ENCODE measurements at places on chromosomes 3 and 15.
A peak's percentile ranks its signal among the peaks of the same experiment; 100 is the strongest.

DNA sequence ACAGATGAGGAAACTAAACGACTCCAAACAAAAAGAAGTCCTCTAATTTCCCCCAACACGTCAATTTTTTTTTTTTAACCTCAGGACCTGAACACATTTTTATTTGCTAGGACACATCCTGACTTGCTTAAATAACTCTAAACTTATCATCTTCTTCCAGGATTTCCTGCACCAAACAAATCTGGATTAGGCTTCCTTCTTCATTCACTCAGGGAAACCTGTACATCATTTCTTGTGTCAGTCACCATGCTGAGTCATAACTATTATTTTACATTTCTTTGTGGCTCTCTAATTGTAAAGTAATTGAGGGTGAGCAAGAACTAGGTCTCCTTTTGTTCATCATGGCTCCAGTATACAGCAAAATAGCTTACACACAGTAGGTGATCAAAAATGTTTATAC lies 433.4 kb upstream of the GBE1 start:
- no peak for DNase-seq

- DNase-seq = no peak
Measured at GRCh38 chr15:71494563-71495397, 315.6 kb upstream of the NR2E3 start.

DNA sequence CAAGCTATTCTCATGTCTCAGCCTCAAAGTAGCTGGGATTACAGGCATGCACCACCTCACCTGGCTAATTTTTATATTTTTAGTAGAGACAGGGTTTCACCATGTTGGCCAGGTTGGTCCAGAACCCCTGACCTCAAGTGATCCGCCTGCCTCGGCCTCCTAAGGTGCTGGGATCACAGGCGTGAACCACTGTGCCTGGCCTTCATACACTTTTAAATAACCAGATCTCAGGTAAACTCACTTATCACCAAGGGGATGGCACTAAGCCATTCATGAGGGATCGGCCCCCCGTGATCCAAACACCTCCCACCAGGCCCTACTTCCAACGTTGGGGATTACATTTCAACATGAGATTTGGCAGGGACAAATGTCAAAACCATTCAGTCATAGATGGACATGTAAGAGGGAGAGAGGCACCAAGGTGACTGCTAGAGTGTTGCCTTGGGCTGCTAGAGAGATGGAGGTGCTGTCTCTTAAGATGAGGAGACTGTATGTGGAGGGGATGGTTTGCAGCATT lies 13.3 kb upstream of the DOCK3 start:
- no peak for DNase-seq

- DNase-seq = no peak
Measured at GRCh38 chr3:42820746-42821051, 11.5 kb downstream of the ACKR2 start.

DNA sequence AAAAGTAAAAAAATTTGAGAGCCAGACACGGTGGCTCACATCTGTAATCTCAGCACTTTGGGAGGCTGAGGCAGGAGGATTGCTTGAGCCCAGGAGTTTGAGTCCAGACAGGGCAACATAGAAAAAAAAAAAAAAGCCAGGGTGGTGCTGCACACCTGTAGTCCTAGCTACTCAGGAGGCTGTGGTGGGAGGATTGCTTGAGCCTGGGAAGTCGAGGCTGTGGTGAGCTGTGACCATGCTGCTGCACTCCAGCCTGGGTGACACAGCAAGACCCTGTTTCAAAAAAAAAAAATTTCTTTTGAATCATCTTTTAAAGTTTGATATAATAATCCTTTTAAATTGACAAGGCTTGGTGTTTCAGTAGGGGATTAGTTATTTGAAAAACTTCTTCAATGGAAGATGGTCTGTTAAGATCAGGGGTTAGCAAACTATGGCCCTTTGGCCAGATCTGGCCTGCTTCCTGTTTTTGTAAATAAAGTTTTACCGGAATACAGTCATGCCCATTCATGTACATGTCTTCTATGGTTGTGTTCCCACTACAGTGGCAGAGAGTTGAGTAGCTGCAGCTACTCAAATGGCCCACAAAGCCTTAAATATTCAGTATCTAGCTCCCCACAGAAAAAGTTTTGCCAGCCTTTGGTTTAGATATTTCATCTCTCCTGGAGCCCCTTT lies 28.9 kb downstream of the CDAN1 start:
- no peak for DNase-seq

- no peak for DNase-seq
Measured at GRCh38 chr15:84987949-84988624, 6.4 kb downstream of the PDE8A start.

- no peak for DNase-seq
Measured at GRCh38 chr3:43243590-43244587, 42.5 kb upstream of the SNRK start.

DNA sequence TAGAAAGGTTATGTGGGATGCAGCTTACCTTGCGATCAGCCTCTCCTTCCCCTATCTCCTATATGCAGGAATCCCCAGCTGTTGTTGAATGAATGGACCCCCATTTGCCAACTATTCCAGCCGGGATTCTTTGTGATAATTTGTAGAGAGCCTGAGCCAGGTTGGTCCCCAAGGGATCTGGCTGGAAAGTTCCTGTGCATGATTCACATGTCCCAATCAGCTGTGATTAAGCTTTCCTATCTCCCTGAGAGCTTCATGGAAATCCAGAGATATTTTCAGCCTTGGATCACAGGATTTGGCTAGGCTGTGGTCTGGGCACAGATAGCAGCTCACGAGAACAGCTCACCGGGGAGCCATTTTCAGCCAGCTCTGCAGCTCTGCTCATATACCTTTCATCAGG lies 76.7 kb downstream of the ARNT2 start:
- no peak for DNase-seq

DNA sequence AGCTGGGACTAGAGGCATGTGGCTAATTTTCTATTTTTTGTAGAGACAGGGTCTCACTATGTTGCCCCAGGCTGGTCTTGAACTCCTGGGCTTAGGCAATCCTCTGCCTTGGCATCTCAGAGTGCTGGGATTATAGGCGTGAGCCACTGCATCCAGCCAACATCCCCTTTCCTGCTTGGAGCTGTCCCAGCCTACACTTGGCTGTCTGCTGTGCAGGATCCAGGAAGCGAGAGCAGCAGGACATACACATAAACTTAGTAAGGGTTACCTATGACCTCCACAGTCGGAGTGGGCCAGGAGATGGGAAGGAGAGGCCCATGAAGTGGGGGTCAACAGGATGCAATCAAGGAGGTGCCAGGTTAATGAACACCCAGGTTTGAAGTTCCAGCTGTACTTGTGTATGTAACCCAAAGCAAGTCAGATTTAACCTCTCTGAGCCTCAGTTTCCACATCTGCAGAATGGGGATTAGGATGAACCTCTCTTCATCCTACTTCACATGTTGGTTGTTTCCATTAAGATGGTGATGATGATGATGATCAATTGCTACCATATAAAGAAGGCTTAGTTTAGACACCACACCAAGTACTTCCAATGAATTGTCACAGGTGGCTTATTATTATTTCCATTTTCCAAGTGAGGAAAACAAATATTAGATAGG lies 69.5 kb upstream of the OXTR start:
- DNase-seq = no peak

- DNase-seq = no peak
Measured at GRCh38 chr15:92294759-92295158, 98.9 kb upstream of the ST8SIA2 start.

GRCh38 chr3:58617338-58617761 lies 40.2 kb upstream of the FAM107A start:
- no peak for DNase-seq

DNA sequence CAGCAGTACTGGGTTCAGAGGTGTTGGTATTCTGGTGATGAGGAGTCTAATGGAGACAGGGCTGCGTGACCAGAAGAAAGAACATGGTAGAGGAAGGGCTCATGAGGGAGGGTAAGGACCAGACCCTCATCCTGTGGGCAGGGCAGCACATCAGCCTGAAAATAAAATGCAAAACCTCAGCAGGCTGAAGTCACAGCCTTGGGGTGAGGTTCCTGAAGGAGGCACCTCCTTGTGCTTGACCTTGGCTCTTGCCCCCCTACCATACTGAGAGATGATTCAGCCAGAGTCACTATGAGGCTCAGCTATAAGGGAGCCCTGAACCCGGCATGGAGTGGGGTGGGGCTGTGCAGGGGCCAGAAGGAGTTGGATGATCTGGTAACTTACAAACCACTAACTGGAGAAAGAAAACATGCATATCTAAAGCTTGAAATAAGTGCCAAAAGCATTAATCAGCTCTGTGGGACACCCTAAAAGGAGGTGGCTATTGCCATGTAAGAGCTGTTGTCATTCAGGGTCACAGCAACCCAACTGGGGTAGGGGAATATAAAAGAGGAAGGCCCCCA lies 60.2 kb downstream of the CORO2B start:
- no peak for DNase-seq

DNA sequence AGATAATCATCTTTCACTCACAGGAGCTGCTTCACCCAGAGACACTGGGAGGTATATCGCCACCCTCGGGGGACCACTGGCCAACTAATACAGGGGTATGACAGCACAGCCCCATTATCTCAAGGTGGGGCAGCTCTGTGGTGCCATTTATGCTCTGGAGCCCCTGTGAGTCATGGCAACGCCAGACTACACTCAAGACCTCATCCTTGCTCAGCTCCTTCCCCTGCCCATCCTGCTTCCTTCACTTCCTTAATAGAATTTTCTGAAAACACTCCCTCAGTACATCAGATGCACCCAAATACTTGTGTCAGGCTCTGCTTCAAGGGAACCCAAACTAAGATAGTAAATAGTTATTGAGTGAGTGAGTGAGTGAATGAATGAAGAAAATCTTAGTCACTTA lies 45.7 kb downstream of the TRIM42 start:
- no peak for DNase-seq

GRCh38 chr3:99838755-99839154 lies 21.1 kb downstream of the CMSS1 start:
- no peak for DNase-seq

GRCh38 chr15:99616129-99616528 lies 50.3 kb downstream of the MEF2A start:
- no peak for DNase-seq

- DNase-seq = no peak
Measured at GRCh38 chr3:193743702-193744047, 150.7 kb downstream of the OPA1 start.

GRCh38 chr3:93906245-93906644 lies 67.5 kb downstream of the PROS1 start:
- DNase-seq = no peak

GRCh38 chr3:194080913-194081800 lies 54.8 kb upstream of the HES1 start:
- no peak for DNase-seq

GRCh38 chr15:82003916-82004315 lies 41.9 kb downstream of the MEX3B start:
- DNase-seq = no peak

GRCh38 chr3:13141991-13142412 lies 68.8 kb upstream of the IQSEC1 start:
- peak; percentile 28 for DNase-seq

GRCh38 chr3:103218793-103219192 lies 784.0 kb downstream of the ZPLD1 start:
- DNase-seq = no peak

DNA sequence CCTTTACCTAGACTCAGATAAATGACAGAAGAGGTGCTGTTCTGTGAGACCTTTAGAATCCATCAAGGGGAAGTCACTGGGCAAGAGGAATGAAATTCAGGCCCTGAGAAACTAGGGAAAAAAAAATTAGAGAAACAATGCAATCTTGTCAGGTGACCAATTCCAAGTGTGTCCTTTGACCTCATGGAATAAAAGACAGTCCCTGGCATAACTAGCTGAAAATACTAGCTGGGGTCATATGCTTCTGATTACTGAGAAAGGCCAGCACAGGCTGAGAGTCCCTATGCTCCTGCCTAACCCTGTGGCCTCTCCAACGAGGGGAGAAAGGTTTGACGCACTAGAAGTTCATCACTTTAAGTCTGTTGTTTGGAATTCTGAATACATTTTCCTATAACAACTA lies 167.3 kb downstream of the XXYLT1 start:
- no peak for DNase-seq

GRCh38 chr15:67117370-67117769 lies 52.0 kb downstream of the SMAD3 start:
- DNase-seq = no peak

DNA sequence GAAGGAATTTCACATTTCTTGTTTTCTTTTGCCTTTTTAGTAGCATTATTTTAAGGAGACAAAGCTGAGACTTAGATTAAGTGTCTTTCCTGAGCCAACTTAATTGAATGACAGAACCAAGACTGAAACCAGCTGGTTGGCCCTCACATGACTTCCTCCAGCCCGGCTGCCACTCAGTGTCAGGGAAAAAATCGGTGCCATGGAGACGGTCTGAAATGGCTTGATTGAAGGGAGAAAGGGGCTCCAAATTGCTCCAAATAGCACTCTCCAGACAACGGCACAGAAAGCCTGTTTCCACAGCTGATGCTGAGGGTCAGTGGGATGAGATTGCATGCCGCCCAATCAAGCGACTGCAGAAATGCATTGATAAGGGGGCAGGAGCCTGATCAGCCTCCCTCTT lies 475.2 kb upstream of the IL12A start:
- DNase-seq = no peak

- no peak for DNase-seq
Measured at GRCh38 chr15:39157882-39158281, 423.0 kb upstream of the THBS1 start.

DNA sequence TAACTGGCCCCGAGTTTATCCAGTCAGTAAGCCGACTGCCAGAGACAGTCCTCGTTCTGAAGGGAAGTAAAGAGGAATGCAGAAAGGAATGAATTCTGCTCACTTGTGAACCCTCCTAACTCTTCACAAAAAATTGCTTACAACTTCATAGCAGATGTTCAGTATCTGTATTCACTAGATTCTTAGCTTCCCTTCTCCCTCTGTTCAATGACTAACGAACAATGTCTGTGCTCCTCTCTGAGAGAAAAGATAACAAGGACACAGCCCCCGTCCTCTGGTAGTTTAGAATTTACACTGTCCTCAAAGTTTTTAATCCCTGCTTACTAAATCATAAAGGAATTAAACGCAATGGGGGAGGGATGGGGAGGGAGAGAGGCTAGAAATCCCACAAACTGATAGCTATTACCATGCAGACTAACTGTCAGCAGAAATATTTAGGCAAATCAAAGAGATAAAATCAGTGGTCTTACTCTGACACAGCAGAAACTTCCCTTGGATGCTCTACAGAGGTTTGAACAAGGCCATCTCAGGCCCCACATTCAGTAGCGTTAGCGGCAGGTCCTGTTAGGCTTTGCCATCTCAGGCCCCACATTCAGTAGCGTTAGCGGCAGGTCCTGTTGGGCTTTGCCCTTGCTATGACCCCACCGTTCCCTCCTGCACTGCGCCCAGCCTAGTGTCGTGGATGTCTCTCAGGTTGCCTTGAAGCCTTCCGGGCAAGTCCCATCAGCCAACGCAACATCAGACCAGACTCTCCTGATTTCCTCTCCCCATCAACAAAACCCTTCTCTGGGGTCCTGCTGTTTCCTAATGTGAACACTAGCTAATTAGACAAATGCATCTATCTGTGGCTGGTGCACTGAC lies 23.4 kb downstream of the NRROS start:
- DNase-seq = no peak

- no peak for DNase-seq
Measured at GRCh38 chr3:197539651-197540051, 16.1 kb downstream of the BDH1 start.
